ENCODE measurements at places on chromosomes 11 and 22. TPM values are rescaled to one million over a fixed set of nuclear protein-coding genes. Genes with fewer than 3 reads are reported as not detected.

GRCh38 chr11:72333661-72334060 is 89.7 kb upstream of the PHOX2A start:
- peak; percentile 92 for DNase-seq

DNA sequence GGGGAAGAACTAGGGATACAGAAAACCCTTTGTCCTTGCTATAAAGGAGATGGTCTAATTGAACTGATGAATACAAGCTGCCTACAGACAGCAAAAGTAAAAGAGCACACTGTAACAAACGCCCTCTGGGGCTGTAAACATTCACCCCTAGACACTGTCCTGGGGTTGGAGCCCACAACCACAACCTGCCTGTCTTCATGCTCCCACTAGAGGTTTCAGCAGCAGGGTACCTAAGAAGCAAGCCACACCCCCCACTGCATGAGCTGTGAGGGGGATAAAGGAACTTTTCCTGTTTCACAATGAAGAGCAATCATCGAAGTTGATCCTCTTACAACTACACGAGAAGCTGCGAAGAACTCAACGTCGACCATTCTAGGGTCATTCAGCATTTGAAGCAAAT is 90.5 kb upstream of the LUZP2 start:
- DNase-seq: peak; percentile 54

GRCh38 chr22:24758164-24758799 is 16.2 kb downstream of the PIWIL3 start:
- peak; percentile 79 for DNase-seq

- DNase-seq: peak; percentile 94
Observed at GRCh38 chr11:82733444-82734119, at the start of gene FAM181B. FAM181B (minus strand) TSS chr11:82733864; CDS start chr11:82733729, 135 bp downstream.

The F2 gene
- total RNA-seq: 0.88 TPM

Data from endodermal cell (in vitro differentiated cells).